ENCODE measurements at places on chromosomes 3 and 15. TPM values are rescaled to one million over a fixed set of nuclear protein-coding genes. Genes with fewer than 3 reads are reported as not detected.
A peak's percentile ranks its signal among the peaks of the same experiment; 100 is the strongest.

The C3orf20 gene
- total RNA-seq, result not detected

The LMAN1L gene
- not detected for total RNA-seq

The CX3CR1 gene
- not detected for total RNA-seq

The SMARCC1 gene
- 32.7 TPM for total RNA-seq

DNA sequence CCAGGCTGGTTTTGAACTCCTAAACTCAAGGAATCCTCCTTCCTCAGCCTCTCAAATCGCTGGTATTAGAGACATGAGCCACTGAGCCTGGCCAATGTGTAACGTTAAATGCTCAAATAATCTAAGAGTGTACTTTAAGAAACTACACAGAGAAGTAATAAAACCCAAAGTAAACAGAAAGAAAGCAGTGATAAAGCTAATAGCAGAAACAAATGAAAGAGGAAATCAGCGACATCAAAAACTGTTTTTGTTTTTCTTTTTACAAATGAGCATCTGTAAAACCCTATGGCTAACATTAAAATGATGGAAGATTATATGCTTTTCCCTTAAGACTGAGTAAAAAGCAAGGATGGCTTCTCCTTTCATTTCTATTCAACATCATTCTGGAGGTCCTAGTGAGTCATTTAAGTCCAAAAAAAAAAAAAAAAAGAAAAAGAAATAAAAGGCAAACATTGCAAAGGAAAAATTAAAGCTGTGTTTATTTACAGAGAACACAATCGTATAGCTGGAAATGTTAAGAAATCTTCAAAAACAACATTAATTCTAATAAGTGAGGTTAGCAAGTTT, 36.8 kb upstream of the FNDC3B start:
- peak; percentile 27 for DNase-seq

DNA sequence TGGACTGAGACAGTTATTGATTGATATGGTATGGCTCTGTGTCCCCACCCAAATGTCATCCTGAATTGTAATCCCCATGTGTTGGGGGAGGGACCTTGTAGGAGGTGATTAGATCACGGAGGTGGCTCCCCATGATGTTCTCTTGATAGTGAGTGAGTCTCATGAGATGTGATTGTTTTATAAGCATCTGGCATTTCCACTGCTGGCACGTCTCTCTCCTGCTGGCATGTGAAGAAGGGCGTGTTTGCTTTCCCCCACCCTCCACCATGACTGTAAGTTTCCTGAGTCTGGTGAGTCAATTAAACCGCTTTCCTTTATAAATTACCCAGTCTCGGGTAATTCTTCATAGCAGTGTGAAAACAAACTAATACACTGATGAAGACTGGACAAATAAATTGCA, 105.6 kb upstream of the MELTF start:
- no peak for DNase-seq

DNA sequence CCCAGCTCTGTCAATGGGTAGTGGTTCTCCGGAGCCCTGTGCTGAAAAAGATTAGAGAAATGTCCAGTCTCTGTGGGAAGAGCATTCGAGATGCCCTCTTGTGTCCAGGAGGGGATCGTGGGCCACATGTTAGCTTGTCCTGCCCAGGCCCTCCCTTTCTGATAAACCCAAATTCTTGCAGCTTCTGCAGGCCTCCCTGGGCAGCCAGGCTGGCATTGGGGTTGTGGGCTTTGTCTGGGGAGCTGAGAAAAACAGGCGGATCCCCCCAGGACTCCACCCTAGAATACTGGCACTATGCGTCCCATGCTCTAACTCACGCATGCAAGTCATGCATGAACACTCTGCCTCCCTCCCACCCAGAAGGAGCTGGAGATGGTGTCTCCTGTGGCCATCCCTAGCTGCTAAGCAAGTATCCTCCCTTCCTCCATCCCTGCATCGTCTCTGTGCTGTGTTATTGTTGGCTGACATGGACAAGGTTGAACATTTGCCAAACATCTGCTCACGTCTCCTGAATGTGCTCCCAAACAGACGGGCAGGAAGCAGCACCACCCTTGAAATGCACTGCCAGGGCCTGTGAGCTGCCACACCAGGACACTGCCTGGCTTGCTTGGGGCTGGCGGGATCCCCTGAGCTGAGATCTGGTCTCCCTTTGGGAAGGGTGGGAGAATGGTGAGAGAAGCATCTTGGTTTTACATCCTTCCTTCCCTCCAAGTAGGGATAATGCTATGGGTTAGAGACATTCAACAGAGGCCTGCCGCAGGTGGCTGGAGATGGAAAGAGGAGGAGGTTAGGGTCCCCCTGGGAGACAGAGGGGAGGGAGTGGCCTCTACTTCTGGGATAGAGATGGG, 26.5 kb downstream of the CFAP161 start:
- DNase-seq, result peak; percentile 72

Data from H4 (cell line).